ENCODE measurements at places on chromosomes 1 and 21. TPM values are rescaled to one million over a fixed set of nuclear protein-coding genes. Genes with fewer than 3 reads are reported as not detected.

FAAP20 gene
- total RNA-seq = 38.3 TPM

DYNLT5 gene
- not detected for total RNA-seq

CRYAA gene
- total RNA-seq = not detected

LAPTM5 gene
- total RNA-seq = 70.7 TPM

NR0B2 gene
- total RNA-seq = not detected

C1orf53 gene
- 2.6 TPM for total RNA-seq

SLAMF8 gene
- total RNA-seq = 1.5 TPM

ZNF281 gene
- 15.7 TPM for total RNA-seq

C1orf210 gene
- total RNA-seq = not detected

PCP4 gene
- total RNA-seq = not detected

KIRREL1 gene
- 77.3 TPM for total RNA-seq

TEKT2 gene
- total RNA-seq = 0.20 TPM

IGSF9 gene
- total RNA-seq = not detected

KRTCAP2 gene
- 172 TPM for total RNA-seq
